NCI-H774 (cell line): ENCODE measurements at places on chromosomes 6 and 20.

GRCh38 chr6:109296452-109296851, 85.8 kb downstream of the CD164 start:
- DNase-seq, result peak; percentile 81

GRCh38 chr6:161701056-161701455, 427.2 kb upstream of the AGPAT4 start:
- DNase-seq, result no peak

DNA sequence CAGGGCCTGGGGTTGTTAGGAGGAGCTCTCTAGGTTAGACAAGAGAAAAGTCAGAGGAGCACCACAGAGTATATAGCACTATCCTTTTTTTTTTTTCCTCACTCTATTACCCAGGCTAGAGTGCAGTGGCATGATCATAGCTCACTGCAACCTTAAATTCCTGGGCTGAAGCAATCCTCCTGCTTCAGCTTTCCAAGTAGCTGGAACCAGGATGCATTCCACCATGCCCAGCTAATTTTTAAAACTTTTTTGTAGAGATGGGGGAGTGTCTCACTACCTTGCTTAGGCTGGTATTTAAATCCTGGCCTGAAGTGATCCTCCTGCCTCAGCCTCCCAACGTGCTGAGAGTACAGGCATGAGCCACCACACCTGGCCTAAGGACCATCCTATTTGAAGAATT, 19.3 kb upstream of the AKIRIN2 start:
- no peak for DNase-seq

- no peak for DNase-seq
Measured at GRCh38 chr6:124470803-124471202, 491.4 kb upstream of the RNF217 start.

DNA sequence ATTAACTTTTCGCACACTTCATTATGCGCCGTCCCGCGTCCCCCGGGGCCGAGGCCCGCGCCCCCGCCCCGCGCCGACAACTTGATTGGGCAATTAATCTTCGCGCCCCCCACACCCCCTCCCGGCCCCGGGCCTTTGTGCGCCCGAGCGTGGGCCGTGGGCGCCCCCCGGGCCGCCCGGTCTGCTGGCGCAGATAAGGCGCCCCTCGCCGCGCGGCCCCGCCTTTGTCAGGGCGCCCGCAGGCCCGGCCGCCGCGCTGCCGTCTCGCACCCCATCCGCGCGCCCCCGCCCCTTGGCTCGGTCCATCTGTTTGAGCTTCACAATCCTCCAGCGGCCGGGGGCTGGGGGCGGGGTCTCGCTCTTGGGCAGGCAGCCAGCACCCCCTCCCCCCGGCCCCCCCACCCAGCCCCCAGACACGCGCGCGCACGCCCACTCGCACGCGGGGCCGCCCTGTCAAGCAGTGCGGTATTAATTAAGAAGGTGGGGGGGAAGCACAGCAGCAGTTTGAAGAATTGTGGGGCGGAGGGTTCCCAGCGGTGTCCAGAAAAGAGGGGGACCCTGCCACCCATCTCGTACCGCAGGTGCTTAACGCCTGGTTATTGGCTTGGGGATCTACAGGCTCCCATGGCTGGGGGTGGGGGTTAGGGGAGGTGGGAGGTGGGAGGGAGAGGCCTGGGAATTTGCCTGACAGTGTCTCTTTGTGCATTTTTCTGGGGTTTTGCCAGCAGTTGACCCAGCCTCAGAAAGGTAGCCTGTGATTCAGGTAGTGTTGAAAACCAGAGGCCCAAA, 34.6 kb upstream of the SCRT2 start:
- DNase-seq, result no peak

DNA sequence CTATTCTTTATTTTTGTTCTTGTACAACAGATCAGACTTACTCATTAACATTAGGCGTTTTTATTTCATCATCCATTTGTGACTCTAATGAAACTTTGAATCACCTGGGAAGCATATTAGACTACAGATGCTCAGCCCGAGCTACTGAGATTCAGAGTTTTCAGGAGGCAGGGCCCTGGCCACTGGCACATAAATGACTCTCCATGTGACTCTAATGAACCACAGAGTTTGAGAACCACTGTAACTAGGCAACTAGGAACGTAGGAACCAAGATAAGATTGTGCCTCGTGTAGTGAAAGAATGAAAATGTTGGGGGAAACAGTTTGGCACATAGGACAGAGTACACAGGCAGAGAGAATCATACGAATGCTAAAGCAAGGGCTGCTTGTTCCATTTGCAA, 405.9 kb upstream of the BTBD3 start:
- no peak for DNase-seq

- no peak for DNase-seq
Measured at GRCh38 chr20:25360631-25361286, 29.9 kb downstream of the ABHD12 start.

DNA sequence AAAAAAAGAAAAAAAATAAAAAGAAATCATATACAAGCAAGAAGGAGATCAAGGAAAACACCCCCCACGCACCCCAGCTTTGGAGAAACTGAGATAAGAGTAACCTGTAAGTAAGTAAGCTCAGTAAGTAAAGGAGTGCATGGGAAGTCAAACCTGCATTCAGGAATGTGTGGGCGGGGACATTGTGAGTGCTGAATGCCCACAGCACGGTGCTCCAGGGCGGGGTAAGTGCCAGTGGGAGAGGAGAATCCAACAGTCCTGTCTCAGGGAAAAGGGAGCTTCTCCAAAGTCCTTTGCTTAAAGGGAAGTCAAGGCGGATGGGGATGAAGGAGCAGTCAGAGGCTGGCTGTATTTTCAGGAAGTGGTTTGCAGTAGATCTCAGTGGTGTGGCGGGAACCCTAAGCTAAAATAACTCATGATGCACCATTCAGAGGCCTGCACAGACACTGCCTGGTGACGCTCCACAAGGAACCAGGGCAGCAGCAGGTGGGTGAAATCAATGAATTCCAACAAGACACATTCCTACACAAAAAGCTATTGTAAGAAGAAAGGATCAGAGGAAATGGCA, 368.0 kb downstream of the QKI start:
- no peak for DNase-seq

DNA sequence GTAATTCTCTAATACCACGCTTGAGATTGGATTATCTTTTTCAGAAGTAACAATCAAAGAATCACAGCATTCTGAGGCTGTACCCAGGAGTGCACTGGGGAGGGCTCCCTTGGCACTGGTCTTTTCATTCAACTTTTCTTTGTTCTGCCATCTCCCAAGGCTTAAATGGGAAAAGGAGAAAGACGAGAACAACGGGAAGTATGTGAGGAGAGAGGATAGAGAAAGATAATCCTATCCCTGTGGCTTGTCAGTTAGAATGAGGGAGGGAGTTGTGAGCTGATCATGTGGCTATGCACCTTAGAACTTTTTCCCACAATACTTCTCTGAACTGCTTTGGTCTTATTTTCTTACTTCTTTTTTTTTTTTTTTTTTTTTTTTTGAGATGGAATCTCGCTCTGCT, 83.1 kb downstream of the CAP2 start:
- no peak for DNase-seq

DNA sequence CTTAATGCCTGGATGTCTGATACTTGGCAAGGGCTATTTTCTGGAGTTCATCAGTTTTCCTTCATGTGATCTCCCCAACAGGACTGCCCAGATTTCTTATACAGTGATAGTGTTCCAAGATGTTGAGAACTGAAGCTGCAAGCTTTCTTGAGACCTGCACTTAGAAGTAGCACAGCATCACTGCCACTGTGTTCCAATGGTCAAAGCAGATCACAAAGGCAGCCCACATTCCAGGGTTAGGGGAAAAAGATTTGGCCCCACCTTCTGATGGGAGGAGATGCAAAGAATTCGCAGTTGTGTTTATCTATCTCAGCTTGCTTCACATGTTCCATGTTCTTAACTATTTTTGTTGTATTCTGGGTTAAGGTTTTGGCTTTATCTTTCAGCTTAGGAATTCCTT, 78.2 kb downstream of the GPX5 start:
- no peak for DNase-seq

GRCh38 chr6:69926745-69927144, 60.4 kb downstream of the COL19A1 start:
- DNase-seq, result no peak

GRCh38 chr20:48329031-48329615, 498.7 kb downstream of the PREX1 start:
- no peak for DNase-seq

- no peak for DNase-seq
Measured at GRCh38 chr6:9532621-9533557, 882.0 kb downstream of the TFAP2A start.

- DNase-seq, result no peak
Measured at GRCh38 chr6:155234687-155235086, 29.1 kb upstream of the CLDN20 start.

DNA sequence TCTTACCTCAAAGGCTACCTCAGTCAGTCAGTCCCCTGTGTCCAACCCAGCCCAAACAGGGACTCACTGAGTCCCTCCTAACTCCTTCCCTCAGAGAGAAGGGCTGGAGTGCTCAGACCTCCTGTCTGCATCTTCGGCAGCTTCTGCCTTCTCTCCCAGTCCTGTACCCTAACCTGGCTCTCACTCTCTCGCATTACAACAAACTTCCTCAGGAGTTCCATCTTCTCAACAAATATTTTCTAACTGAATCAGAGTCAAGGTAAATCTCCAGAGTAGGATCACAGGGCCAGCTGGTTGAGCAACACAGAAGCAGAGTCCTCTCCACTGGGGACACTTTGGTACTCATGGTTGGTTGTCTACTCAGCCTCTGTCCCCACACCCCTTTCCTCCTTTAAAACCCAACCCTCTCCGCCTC, 92.3 kb downstream of the MRPL14 start:
- no peak for DNase-seq

GRCh38 chr6:108838101-108838717, 10.0 kb upstream of the ARMC2 start:
- no peak for DNase-seq

DNA sequence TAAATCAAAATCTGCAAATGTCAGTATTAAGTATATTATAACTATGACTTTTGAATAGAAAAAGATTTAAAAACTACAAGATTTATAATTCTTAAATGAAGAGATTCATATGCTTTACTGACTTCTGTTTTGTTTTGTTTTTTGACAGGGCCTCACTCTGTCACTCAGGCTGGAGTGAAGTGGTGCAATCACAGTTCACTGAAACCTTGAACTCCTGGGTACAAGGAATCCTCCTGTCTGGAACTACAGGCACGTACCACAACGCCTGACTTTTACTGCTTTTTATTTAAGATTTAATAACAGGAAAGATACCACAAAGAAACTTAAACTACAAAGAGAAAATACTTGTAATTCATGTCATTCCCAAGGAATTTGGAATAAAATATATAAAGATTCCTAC, 940.2 kb upstream of the CITED2 start:
- no peak for DNase-seq

- no peak for DNase-seq
Measured at GRCh38 chr6:166849749-166850183, 106.6 kb downstream of the RNASET2 start.

DNA sequence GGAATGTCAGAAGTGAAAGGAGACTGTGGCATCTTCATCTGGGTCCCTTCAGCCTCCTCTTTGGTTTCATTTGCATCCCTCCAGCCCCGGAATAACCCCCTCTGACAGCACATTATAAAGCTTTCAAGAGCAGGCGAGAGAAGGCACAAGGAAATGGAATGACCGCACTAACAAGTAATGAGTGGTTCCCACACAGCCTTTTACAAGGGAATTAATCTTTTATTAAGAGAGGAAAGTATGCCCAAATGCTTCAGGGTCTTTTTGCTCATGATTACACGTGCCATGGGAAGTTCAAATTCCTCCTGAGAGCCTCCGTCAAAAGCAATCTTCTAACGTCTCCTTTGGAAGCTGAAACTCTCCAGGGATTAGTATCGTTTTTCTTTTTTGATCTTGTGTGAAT, 347.0 kb downstream of the BTBD3 start:
- DNase-seq, result no peak

DNA sequence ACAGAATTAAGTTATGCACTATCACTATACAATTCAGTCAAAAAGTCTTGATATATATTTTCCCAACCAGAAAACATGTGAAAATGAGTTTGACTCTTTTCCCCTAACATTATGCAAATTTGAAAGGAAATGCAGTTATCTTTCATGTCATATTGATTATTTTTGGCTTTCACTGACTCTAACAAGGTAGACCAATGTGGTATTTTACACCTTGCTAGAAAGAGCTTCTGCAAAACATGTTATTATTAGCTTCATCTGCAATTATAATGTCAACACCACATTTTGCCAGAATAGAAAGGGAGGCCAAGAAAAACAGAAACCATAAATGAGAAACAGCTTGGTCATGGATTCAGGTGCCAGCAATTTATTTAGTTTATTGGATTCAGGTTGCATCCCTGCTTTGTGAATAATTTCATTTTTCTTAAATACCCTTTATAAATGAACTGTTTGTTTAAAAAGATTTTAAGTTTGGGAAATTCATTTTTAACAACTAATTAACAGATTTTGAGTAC, 226.1 kb upstream of the GJE1 start:
- no peak for DNase-seq

- peak; percentile 60 for DNase-seq
Measured at GRCh38 chr6:87473419-87473903, 687 bp downstream of the SLC35A1 start.

- no peak for DNase-seq
Measured at GRCh38 chr6:26464416-26465131, 6.8 kb downstream of the BTN2A1 start.

GRCh38 chr6:169800668-169801395, 49.4 kb downstream of the ERMARD start:
- peak; percentile 60 for DNase-seq

DNA sequence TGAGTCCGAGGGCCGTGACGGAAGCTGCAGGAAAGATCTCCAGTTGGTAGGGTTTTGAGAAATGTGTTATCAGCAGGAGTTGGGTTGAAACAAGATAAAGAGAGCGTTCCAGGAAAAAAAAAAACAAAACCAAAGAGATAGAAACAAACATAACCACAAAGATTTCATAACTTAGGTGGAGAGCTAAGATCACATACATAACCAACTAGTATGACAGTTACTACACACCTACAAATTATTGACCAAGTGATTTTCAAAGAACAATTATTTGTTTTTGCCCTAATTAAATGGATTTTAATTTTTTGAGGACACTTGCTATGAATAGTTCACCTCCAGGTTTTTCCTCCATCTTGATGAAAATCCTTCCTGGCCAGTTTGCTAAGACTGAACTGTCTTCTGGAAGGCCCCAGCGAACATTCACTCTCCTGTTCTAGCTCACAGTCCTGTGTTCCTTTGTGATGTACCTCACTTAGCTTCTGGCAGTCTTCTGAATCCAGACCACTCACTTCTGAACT, 69.4 kb downstream of the SNX9 start:
- DNase-seq, result no peak

- DNase-seq, result no peak
Measured at GRCh38 chr6:154382740-154383139, 26.1 kb upstream of the IPCEF1 start.

GRCh38 chr6:21277601-21278374, 315.8 kb upstream of the SOX4 start:
- no peak for DNase-seq
